ENCODE measurements at places on chromosomes 3 and 15.

DNA sequence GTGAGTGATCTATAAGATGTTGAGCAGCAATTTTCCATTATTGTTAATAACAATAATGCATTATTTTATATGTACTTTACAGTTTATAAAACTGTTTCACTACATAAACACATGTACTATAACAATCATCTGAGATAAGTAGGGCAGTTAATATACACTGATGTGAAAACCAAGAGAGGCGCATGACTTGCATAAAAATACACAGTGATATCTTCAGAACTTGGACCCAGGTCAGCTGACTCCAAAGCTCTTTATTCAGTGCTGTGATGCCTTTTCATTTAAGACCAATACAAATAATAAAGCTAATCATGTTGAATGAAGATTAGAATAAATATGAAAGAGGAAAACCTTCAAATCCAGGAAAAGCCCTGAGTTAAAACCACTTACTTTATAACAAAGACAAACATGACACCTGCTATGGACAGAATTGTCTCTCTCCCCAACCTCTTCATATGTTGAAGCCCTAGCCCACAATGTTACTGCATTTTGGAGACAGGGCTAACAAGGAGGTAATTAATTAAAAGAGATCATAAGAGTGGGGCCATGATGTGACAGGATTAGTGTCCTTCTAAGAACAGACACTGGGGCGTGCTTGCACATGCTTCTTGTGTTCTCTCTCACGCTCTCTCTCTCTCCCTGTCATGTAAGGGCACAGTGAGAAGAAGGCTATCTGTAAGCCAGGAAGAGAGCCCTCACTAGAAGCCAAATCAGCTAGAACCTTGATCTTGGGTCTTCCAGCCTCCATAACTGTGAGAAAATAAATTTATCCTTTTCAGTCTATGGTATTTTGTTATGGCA lies 55.8 kb upstream of the TSPAN3 start:
- DNase-seq = no peak

- DNase-seq = no peak
Observed at GRCh38 chr3:89227218-89227617, 119.8 kb downstream of the EPHA3 start.

DNA sequence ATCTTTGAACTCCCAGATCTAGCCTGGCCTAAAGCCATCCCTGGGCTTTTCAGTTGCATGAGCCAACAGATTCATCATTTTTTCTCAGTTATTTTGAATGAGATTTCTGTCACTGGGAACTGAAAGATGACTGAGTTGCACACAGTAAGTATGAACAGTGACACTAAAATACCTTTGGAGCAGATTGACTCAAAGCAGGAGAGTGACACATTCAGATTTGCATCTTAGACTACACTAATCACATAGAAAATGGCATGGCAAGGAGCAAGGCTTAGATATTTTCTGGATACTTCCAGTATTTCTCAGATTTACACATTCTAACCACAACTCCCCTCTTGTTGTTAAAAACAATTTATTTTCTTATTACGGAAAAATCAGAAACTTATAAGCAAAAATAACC lies 32.8 kb downstream of the SEC62 start:
- DNase-seq = no peak

DNA sequence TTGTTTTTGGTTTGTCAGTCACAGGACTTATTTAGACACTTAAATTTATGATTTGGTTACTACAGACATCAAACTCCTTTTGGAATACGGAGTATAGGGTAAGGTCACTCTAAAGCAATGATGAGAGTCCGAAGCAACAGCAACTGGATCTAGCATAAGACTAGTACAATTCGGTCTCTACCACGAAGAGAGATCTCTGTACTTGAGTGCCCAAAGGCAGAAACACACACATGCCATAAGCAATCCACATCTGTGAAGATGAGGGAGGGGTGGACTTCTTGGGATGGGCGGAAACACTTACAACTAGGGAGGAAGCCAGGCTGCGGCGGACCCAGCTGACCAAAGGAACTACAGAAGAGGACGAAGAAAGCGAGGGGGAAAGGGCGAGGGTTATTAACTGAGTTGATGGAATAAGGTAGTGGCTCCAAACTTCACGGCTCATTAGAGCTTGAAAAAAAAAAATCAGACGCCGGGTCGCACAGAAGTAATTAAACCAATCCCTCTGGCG lies 595 bp downstream of the DPH6 start:
- no peak for DNase-seq

GRCh38 chr3:39804951-39805350 lies 4.5 kb upstream of the MYRIP start:
- no peak for DNase-seq

DNA sequence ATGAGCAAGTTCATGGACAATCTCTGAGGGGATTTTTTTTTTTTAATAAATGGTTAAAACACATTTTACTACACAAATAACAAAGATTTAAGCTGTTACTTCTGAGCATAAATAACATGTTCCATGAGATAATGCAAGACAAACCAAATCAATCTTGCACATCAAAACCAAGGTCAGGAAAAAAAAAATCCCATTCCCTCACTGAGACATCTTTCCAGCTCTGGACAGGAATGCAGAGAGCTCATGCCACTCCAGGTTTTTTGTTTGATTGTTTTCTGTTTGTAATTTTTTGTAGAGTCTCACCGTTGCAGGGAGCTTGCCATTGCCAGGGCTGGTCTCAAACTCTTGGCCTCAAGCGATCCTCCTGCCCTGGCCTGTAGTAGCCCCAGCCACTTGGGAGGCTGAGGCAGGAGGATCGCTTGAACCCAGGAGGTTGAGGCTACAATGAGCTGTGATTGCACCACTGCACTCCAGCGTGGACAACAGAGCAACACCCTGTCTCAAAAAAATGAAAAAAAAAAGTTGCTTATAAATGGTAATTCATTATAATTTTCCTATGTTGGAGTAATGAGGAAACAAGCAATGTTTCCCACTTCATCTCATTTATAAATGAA lies 14.0 kb downstream of the OSBPL10 start:
- no peak for DNase-seq

DNA sequence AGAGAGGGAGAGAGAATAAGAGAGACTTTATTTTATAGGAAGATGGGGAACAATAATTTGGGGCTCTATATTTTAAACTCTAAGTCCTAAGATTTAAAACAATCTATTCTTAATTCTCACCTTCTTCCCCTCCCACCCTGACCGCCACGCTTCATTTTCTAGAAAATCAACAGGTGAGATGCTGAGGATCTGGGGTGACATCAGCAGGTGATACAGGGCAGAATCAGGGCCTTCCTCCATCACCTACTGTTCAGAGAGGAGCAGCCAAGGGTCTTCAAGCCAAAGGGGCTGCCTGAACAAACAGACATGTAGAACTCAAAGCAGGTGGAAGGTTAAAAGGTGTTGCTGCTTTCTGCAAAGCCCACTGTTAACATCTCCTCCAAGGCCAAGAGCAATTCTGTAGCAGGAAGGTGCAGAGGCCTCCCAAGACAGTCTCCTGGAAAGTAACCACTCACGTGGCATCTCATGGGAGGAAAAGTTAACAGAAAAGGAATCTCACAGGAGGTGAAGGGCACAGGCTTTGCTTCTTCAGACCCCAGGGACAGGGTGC lies 183.6 kb upstream of the TLE3 start:
- no peak for DNase-seq

- no peak for DNase-seq
Observed at GRCh38 chr3:31573036-31573779, 40.5 kb downstream of the STT3B start.

DNA sequence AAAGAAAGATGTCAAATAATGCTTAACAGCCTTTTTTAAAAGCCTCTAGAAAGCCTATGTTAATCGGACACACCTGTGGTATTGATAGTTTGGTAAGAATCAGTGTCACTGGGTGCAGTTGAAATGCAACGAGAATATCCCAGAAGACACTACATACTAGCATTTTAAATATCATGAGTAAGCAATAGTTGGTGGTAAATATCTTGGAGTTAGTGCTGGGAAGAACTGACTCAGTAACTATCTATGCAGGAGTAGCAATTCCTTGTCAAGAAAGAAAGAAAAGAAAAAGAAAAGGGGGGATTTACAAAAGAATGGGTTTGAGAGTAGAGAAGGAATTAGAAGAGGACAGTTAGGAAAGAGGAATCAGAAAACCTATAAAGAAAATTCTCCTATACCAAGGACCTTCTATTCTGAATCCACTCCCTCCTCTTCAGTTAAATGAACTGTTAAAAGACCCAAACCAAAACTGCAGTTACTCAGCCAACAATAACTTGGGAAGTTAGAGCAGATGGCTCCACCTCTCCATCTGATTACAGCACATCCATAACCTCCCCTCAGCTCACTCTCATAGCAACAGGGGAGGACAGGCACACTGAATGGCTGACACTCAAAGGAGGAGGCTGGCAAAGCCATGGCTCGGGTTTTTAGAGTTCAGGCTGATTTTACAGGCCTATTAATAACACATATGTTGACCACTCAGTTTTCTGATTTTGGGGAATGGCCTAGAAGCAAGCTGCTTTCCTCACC lies 207.6 kb upstream of the MDFIC2 start:
- DNase-seq = no peak

GRCh38 chr3:141643391-141643790 lies 94.7 kb upstream of the RNF7 start:
- DNase-seq = no peak

- DNase-seq = no peak
Observed at GRCh38 chr15:80480909-80481308, 76.7 kb downstream of the ARNT2 start.

DNA sequence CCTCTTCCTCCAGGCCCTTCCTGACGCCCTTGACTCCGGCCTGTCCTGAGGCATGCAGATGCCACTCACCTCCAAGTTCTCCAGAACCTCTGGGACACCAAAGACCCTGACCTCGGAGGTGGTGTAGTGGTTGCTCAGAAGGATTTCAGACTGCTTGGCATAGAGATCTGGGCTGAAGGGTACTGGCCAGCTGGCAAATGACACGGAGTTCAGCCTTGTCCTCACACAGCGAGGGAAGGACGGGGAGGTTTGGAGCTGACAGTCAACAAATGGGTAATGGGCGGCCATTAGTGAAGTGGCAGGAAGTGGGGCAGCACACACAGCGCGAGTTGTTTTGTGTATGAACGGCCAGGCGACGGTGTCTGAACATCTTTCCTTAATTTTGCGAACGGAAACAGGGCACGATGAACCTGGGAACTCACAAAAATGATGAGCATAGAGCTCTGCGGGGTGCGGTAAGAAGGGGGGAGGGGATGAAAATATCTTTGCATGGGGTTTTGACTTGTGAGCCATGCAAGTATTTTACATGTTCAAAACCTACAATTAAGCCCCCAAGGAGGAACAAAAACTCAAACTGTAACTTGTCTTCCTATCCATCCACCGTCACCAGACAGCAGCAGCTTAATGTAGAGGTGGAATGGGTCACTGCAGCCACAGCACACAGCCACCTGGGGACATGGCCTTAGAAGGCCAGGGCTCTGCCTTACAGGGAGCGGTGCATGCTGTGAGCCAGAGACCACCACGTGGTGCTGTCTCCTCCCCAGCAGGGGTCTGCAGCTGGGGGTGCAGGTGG lies 43.6 kb upstream of the RPL32 start:
- no peak for DNase-seq

- DNase-seq = no peak
Observed at GRCh38 chr3:184531626-184532280, 29.8 kb upstream of the EPHB3 start.

DNA sequence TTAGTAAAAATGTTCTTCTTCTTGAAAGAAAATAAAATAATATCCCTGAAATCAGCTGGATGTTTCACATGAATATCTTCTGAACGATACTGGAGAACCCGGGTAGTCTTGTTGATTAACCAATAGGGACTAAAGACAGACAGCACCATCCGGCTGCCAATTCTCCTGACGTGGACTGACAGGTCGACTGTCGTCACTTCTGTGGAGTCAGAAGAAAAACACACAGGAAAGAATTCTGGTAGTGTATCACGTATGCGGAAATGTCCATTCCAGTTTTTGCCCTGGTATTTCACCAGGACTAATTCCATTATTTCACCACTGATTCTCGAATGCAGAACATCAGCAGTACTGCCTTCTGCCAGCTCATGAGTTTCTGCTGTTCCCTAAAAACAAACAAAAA lies 144.6 kb downstream of the VPS13C start:
- DNase-seq = no peak

DNA sequence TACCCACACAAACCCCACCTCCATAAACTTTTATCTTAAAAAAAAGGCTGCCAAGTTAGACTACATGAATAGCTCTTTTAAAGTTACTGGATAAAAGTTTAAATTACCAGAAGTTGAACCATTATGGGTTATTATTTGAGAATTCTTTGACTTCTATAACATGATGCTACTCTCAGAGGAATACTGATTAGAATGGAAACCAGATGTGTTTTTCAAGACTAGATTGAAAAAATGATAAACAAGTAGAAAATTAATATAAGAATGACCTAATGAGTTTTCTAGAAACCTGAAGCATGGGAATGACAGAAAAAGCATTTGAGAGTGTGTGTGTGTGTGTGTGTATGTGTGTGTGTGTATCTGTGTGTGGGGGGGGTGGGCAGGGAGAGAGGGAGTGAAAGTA lies 12.4 kb upstream of the FGF7 start:
- DNase-seq = no peak

GRCh38 chr3:65048151-65048550 lies 360.4 kb upstream of the ADAMTS9 start:
- no peak for DNase-seq

GRCh38 chr3:167110901-167111300 lies 269.2 kb downstream of the ZBBX start:
- no peak for DNase-seq

- no peak for DNase-seq
Observed at GRCh38 chr15:62498712-62499111, 333.6 kb upstream of the C2CD4B start.

DNA sequence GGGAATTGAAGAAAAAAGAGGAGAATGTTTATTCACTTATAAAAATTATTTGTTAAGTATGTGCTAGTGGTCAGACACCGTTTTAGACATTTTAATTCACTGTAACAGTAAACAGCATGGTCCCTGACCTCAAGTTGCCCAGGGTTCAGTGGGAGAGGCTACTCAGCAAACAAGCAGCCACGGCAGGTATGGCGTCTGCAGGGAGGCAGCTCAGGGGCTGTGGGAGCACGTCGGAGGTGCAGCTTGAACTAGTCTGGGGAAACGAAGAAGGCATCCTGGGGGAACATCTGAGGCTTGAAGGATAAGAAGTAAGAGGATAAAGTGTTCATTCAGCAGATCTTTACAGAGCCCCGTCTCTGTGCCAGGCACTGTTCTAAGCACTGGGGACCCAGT lies 66.0 kb downstream of the CRTC3 start:
- DNase-seq = peak; percentile 12

DNA sequence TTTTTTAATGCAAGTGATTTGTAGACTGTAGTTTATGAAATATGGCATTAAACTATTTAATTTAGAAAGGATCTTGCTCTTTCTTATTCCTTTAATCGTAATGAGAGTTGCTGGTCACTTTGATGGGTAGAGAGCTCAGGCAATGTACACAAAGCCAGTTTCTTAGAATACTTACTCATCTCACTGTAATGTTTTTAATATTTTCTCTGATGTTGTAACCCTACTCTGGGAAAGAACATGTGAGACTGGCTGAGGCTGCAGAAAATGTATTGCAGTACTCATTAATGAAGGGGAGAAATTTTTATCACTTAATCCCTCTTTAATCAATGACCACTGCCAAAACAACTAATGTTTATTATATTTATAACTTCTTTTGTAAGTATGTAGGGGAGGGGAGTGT lies 479.4 kb upstream of the KCNMB2 start:
- DNase-seq = no peak

- no peak for DNase-seq
Observed at GRCh38 chr15:37055481-37055880, 44.9 kb downstream of the MEIS2 start.

- no peak for DNase-seq
Observed at GRCh38 chr3:7290077-7290825, 429.3 kb downstream of the GRM7 start.

GRCh38 chr3:30170681-30171438 lies 435.5 kb upstream of the TGFBR2 start:
- DNase-seq = no peak
